Activated CD4-positive, alpha-beta T cell treated with anti-CD3 and anti-CD28 coated beads, Interleukin-2, Interleukin-6, amounts not matched to agents 100 ng/mL and 50 ng/mL, durations not matched to agents 16 hours and 8 hours (primary cell): ENCODE measurements at places on chromosomes 6 and 20.

DNA sequence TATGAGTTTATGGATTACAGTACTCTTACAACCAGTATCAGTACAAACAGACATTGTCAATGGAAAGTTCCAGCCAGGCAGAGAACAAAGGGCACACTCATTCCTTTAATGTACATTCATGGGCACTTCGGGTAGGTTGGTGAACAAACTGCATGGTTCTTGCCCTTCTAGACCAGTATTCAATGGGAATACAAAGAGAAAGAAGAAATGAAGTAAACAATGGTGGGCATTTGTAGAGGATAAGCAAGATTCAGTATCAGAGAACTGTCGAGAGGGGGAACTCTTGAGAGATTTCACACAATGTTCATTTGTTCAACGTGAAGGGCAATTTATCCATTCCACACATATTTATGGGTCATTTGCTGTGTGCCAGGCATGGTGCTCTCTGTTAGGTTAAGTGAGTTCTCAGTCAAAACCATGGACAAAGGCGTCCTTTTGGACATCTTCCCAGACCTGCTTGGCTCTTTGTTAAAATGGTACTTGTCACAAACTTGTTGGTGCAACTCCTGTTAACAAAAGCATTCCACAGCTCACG, 714.8 kb downstream of the DHX35 start:
- no peak for DNase-seq

DNA sequence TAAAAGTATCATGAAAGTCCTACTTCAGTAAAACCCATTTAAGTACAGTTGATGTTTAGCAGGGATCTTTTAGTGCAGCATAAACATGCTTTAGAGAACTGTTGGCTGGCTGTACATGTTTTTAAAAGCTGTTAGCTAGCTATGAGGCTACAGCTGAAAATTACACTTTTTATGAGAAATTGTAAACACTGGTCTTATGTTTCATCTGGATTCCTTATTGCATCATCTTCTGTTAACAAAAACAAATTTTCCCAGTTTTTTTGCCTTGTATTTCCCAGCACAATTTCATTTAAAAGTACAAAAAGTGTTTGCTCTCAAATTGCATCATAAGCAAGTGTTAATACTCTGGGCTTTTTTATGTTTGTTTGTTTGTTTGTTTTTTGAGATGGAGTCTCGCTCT, 18.3 kb upstream of the HLA-E start:
- no peak for DNase-seq

DNA sequence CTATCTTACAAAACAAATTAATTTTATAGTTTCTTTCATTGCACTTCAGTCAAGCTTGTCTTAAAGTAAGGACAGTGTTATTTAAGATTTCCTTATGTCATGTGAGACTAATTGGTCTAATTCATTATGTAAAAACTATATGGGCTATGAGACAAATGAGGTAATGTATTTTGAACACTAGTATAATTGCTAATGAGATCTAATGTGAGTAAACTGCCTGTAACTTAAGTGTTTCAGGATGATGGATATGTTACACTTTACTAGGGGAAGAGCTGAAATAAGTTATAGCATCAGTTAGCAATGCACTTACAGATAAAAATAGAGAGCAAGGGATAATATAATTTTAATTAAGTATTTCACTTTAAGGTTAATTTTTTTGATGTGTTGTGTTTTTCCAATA, 386.3 kb upstream of the MAP3K7 start:
- no peak for DNase-seq

DNA sequence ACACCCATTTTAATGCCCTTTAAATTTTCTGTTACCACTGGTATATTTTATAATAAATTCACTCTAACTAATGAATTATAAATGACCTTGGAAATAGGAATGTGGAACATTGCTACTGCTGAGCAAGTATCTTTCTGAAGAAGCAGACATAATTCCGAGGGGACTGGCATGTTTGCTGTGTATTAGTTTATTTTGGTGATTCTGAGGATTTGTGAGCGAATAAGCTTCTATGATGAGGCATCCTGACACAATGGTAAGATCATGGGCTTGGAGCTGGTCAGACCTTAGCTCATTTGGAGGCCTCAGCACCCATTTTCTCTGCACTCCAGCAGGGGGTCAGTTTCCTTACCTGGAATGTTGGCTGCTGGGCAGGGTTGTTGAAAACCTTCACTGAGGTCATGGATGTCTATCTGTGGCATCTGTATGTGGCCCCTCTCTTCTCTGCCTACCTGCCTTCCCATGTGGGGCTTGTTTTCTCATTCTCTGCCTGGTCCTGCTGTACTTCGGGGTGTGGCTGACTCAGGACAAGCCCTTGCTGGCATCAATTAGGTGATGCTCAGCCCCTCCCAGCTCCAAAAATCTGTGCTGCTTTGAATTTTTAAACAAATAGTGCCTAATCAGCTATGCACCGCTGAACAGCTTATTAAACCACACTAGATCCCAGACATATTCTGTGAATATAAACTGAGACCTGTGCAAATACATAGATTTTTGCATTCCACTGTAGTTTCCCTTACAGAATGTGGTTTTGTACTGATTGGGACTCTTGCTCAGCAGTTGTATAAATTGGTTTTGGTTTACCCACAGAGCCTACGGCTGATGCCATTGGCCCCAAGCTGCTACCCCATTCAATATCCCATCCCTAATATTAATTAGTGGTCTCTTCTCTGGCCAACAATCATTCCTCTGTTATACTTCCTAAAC, 10.7 kb downstream of the ARID1B start:
- no peak for DNase-seq

- DNase-seq = no peak
Observed at GRCh38 chr6:149473080-149474052, 11.4 kb downstream of the ZC3H12D start.

DNA sequence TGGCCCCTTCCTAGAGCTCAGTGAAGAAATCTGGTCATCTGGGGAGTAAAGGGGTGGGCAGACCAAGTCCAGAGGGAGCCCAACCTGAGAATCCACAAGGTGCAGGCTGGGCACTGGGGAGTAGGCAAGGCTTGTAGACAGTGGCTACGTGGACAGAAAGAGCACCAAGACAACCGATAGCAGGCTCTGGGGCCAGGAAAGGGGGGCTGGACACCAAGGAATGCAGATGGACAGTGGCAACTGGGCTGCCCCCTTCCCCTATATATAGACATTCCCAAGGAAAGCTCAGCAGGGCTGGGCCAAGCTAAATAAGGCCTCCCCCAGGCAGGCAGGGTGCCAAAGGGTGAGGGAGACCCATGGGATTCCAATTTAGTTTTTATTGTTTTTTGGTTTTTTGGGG, 1.5 kb upstream of the TNNC2 start:
- DNase-seq = no peak

- DNase-seq = peak; percentile 71
Observed at GRCh38 chr6:107083047-107083768, 32.1 kb downstream of the BEND3 start.

DNA sequence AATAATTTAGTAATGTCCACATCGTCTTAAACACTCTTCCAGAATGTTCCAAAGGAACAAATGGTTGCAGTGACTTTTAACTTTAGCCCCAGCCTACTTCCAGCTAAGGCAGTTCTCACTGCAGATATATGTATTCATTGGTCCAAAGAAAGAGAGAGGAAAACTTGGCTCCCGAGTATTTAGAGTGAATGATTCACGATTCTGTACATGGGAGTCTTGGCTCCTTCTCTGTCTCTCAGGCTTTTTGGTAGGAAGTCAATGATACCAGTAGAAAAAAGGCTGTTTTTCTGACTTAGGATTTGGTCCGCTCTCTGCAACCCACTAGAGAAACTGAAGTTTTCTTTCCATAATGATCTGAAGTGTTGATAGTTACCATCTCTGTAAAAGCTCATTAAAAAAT, 38.6 kb downstream of the E2F3 start:
- DNase-seq = no peak

DNA sequence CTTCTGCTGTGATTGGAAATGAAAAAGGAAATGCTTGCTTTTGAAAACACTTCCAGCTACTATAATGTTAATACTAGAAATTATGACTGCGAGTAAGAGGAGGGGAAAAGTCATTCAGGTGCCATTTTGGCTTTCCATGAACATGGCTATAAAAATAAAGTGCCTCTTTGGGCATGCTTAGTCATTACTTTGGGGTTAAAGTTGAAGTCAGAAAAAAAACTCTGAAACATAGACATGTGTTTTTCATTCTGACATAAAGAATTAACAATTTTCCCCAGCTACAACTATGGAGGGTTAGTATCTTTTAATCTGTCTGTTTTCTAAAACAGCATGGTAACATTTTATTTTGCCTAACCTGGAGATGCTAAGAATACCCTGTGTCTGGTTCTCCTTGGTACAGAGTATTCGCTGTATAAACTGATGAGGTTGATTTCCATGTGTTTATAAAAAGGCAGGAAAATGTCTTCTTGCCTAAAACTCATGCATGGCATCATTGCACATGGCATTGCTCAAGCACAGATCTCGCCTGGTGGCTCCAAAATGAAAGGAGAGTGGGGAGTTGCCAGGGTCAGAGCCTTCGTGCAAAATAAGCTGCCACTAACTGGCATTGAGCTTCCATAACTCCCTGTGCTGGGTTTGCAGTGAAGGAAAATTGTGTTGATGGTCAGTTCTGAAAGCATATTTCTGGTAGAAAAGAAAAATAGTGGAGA, 188.9 kb downstream of the KCNQ5 start:
- DNase-seq = no peak

DNA sequence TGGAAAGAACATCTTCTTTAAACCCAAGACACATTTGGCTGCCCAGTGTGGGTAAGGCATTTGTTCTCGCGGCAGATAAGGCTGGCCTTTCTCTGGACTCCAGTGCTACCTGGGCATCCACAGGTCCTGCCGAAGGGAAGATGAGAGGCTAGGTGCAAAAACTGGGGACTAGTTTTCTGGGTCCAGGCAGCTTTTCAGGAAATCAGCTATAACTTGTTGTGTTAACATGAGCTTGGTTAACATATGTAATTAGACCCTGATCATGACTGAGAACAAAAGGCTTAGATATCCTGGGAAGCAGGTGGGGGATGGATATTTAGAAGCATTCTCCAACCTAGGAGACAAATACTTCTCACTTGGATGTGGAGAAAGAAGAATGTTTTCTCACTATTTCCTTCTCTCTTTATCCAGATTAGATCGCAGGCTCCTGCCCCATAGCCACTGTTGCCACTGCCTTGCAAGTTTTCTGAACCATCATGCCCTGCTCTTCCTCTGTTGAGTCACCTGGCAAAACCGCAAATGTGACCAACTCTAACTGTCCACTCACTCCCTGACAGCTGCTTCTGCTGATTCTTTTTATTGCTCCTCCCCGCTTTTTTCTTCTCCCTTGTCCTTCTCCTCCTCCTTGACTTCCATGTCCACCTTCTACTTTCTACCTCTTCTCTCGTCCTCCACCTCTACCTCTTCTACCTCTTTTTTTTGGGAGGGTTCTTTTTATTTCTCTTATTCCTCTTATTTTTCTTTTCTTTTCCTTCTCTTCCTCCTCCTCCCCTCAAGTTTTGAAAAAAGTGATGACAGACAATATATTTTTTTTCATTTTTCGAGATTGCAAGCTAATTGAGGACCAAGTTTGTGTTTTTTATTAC, 258.1 kb downstream of the UTRN start:
- DNase-seq = peak; percentile 45

DNA sequence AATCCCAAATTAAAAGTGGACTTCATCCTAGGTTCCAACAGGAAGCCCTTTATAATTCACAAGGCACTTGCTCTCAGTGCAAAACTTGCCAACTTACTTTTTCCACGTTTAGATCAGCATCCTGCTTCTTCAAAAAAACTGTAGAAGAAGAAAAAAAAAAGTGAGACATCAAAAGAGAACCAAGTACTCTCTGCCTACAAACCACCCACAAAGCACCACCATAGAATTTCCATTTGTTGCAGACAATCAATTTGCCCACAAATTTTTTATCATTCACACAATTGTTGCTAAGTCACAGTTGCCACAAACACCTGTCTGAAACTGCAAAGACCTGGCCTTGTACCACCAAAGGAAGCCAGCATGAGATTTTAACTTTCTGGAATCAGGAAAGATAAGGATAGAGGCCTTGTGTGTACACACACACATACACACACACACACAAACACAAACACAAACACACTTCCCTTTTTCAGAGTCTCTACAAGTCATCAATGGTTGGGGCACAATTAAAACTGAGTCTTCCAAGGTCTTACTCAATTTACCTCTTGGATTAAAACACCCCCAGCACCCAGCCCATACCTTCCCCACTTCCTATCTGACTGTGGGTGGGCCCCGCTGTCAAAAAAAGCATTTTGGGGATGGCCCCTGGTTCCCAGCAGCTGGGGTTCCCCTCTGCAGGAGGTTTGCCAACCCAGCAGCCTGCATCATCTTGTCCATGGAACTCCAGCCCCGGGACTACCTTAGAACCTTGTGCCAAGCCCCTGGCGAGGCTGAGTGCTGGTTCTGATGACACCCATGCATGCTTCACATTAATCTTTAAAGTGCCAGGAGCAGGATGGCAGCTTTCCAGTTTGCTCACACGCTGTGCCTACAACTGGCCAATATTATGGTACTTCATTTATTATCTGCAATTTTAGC, 26.5 kb downstream of the FYN start:
- DNase-seq = peak; percentile 67

DNA sequence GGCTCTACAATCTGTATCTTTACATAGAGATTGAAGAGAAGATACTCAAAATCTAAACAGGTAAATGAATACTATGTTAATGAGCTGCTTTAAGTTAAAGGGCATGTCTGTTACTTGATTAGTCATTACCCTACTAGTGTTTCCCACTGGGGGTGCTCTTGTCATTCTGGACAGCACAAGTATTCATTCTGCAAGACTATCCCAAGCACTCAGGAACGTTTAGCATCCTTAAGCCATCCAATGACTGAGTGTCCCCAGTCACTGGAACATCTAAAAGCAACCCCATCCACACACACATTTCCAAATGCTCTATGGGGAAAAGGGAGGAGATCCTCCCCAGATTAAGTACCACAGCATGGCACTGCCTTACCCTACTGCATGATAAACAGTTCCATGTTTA, 25.7 kb downstream of the EZR start:
- DNase-seq = peak; percentile 58

- peak; percentile 84 for DNase-seq
Observed at GRCh38 chr20:23399568-23400241, 21.6 kb downstream of the NAPB start.

DNA sequence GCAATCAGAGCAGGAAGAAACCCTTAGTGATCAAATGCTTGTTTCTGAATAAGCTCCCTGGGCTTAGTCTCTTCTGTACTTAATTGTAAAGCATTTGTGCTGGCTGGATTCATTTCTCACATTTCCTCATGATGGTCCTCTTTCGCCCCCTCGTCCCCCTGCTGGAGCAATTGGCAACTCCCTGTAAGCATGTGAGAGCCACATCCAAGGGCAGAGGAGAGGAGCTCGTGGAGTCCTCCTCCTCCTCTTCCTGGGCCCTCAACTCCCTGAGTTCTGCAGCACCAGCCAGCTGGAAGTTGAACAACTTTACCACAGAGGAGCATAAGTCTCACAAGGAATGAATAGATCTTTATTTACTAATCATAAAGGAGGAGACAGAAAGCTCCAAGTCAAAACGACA, 12.6 kb downstream of the ANKEF1 start:
- no peak for DNase-seq

- DNase-seq = no peak
Observed at GRCh38 chr20:51418137-51418529, 124.4 kb downstream of the NFATC2 start.

DNA sequence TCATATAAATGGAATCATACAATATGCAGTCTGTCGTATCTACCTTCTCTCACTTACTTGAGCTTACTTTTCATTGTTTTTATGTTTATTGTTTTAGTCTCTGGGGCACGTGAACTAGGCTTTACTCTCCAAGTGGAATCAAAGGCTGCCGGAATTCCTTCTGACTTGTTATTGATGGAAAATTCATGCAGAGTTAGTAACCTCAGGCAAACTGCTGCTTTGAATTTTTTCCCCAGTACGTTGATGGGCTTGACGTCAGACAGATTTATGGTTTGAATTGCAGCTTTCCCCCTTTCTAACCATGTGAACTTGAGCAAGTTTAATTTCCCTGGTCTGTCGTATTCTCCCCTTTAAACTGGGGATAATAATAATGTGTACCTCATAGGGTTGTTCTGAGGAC, 68.6 kb downstream of the ZDHHC14 start:
- no peak for DNase-seq
